ENCODE measurements at places on chromosomes 4 and X. TPM values are rescaled to one million over a fixed set of nuclear protein-coding genes. Genes with fewer than 3 reads are reported as not detected.

The IL13RA1 gene
- 49.6 TPM for total RNA-seq

The RIPPLY1 gene
- total RNA-seq = not detected

The CTBP1 gene
- total RNA-seq = 82.1 TPM

The XPNPEP2 gene
- not detected for total RNA-seq

The TNIP3 gene
- 0.22 TPM for total RNA-seq

The FUNDC1 gene
- total RNA-seq = 23.7 TPM

The DOK7 gene
- total RNA-seq = 0.95 TPM

The VCX3B gene
- total RNA-seq = not detected

The FHIP1A gene
- 0.24 TPM for total RNA-seq

The IL2 gene
- not detected for total RNA-seq

The SYP gene
- total RNA-seq = 3.5 TPM
